ENCODE measurements at places on chromosomes 3 and 15.
A peak's percentile ranks its signal among the peaks of the same experiment; 100 is the strongest.

DNA sequence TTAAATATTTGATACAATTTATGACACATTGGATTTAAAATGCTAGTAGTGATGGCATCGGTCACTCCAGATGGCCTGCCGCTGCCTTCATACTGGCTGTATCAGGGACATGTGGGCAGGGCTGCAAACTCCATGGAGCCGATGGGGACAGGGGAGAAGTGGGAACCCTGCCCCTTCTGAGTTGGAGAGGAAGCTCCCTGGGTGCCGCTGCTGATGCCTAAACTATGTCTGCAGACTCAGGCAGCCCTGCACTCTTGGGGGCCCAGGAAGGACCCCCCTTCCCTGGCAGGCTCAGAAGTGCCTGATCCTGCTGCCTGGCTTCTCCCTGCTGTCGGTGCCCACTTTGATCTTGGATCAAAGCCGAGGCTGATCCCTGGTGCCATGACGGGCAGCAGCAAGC is 1522.1 kb downstream of the OTOL1 start:
- no peak for DNase-seq

- DNase-seq: no peak
These were observed 116.4 kb upstream of the TOPAZ1 start for GRCh38 chr3:44125246-44125645.

DNA sequence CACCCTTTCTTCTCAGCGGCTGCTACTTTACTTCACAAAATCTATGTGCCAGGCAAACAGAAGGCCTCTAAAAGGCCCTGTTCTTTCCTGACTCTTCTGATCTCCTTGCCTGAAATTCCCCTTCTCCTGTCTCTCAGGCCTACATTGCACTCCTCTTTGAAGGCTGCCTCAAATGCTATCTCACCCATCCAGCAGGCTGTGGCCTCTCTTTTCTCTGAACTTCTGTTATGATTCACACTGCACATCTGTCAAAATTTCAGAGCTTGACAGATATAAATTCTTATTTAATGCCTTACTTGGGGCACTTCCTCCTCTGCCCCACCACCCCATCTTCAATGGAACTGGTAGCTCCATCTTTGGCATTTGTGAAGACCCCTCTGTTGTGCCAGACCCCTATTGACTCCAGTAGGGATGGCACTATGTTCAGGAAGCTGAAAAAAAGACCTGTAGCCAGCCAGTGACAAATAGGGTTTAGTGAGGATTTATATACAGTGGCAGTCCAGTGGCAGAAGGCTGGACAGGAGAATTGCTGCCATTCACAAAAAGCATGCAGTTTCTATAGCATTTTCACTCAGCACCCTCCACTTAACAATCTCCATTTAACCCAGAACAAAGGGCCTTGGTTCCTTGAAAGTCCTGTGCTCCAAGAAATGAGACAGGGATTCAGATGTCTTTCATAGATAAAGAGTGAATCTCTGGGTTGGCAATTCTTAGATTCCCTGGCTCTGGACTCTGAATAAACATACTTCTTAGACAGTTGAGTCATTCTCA is 415.8 kb upstream of the GRM7 start:
- no peak for DNase-seq

GRCh38 chr3:41679374-41679773 is 282.5 kb downstream of the ULK4 start:
- DNase-seq: no peak

DNA sequence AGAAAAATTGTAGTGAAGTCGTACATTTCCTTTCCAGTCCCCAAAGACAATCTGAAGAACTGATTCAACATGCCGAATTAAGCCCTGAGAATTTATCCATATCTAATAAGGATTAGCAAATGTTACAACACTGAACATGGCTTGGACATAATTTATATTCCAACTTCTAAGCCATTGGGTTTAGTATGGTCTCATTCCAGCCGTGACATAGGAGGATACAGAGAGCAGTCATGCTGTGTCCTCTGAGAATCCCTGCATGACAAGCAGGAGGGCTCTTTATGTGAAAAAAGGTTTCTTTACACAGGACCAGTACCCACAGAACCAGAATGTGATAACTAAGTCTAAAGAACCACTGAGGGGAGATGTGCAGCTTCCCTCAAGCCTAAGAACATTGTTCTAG is 231.9 kb upstream of the WNT5A start:
- no peak for DNase-seq

DNA sequence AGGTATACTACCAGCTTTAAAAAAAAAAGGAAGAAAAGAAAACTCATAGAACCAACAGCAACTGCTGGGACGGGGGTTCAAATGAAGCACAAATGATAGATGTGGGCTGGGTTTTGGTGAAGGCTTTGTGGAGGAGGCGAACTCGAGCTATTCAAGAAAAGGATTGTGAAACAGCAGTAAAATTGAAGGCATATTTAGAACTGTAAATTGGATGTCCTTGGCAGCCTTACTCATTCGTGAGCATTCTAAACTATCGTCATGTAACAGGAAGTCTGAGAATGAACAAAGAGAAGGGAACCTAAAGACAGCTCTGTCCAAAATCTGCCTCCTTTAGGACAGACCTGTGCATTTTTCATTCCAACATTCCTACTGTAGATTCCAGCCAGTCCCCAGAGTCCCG is 97.8 kb downstream of the LARS2 start:
- DNase-seq: no peak

DNA sequence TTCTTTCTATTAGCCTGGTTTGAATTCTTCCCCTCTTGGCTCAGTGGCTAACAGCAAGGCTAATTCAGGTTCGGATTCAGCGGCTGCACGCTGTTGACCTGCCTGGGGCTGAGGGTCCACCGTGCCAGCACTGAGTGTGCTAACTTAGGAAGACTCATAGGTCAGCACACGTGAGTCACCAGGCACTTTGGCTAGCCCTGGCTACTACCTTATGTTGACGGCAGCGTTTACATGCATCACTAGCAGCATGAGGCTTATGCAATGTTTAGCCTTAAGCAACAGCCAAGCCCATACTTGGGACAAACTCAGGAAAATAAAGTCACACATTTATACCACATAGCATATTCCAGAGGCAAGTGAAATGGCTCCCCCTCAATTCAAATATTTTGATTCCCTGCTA is 137.7 kb downstream of the RAB11A start:
- no peak for DNase-seq

DNA sequence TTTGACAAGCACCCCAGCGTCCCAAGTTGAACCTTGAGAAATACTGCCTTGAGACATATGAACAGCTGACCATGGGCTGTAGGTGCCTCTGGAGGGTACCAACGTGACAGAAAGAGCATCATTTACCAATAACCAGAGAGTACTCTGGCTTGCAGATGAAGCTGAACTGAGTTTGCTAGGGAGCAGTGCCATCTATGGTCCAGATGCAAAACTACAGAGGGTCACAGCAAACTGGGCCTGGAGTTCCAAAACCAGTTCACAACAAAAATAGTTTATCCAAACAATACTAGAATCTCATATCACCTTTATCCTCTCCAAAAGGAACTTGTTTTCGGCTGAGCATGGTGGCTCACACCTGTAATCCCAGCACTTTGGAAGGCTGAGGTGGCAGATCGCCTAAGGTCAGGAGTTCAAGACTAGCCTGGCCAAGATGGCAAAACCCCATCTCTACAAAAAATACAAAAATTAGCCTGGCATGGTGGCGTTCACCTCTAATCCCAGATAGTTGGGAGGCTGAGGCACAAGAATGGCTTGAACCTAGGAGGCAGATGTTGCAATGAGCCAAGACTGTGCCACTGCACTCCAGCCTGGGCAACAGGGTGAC is 69.3 kb downstream of the CHAC1 start:
- DNase-seq: peak; percentile 84

- DNase-seq: no peak
These were observed 84.2 kb upstream of the ZNF280D start for GRCh38 chr15:56817321-56818080.

DNA sequence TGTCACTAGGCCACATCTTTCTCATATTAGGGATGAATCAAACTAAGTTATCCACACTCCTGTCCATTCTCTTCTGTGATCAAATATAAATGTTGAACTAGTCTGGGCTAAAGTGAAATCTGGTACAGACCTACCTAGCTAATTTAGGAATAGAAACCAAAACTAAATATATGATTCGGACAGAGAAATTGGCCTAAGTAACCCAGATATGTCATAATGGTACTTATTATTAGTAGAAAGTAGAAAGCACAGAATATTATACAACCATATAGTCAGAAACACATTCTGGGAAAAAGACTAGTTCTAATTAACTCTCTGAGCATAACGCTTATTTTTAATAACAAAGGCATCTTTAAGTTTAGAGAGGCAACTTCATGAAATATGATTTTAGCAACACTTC is 389.0 kb downstream of the LSAMP start:
- DNase-seq: no peak

DNA sequence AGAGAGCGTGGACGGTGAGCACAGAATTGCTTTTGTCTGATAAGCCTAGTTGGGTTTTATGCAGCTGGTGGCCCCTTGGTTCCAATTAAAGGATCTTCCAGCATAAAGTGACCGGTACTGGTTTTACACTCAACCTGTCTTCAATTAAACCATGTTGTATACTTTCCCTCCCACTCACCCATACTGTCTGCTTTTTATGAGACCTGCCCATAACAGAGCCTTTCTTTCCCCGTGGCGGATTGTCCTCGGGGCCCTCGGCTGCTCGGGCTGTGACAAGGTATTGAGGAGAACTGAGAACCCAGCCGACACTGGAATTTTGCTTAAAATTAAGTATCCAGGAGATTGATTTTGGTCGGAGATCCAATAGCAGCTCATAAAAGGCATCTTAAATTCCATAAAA is 98.4 kb downstream of the TMEM266 start:
- no peak for DNase-seq

- DNase-seq: no peak
These were observed 283.9 kb downstream of the GRM7 start for GRCh38 chr3:7144697-7145308.

DNA sequence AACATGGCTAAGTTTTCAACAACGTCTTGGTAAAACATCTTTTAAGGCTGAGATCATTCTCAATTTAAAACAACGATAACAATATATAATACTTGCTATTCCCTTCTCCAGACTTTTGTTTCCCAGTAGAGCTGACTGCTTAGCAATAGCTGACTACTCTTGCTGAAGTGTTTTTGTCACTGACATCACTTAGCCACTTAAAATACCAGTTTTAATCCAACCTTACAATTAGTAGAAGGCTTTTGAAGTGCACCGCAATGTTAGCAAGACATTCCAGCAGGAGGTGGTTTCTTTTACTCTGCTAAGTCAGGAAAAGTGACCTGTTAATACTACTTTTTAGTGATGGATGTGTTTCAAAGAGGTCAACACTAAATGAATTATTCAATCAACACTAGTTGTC is 28.7 kb upstream of the GBE1 start:
- DNase-seq: no peak

- DNase-seq: no peak
These were observed 277.9 kb downstream of the PTPRG start for GRCh38 chr3:61839256-61839655.

DNA sequence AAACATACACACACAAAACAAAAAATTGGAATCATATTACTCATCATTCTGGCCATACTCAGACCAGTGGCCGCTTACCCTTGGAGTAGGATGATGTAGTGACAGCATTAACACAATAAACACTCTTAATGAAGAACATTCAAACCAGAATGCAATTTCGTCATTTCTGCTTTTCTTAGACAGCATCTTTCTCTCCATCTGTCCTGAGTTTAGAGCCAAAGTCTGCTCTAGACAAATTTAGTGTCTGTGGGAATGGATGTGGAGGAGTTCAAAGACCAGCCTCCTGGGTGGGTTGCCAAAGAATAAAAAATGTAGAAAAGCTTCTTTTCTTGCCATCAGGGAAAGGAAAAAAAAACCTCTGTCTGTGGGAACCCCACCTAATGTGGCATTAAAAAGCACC is 212.4 kb upstream of the POU1F1 start:
- DNase-seq: no peak

GRCh38 chr15:85769182-85769900 is 25.4 kb downstream of the KLHL25 start:
- DNase-seq: no peak

DNA sequence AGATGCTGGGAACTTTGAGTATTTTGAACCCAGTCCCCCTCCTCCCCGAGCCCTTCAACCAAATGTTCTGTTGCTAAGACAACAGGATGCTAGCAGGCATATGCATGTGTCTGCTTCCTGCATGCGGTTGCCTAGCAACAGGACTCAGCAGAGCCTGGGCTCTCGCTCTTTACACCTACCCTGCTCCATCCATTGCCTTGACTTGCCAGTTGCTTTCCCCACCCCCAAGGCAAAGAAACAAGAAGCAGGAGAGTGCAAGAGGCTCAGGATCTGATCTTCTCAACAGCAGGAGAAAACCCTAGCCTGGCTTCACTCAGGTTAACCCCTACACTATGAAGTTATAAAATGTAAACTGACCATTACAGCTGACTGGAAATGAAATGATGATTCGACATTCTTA is 393.0 kb downstream of the IGSF11 start:
- peak; percentile 61 for DNase-seq

DNA sequence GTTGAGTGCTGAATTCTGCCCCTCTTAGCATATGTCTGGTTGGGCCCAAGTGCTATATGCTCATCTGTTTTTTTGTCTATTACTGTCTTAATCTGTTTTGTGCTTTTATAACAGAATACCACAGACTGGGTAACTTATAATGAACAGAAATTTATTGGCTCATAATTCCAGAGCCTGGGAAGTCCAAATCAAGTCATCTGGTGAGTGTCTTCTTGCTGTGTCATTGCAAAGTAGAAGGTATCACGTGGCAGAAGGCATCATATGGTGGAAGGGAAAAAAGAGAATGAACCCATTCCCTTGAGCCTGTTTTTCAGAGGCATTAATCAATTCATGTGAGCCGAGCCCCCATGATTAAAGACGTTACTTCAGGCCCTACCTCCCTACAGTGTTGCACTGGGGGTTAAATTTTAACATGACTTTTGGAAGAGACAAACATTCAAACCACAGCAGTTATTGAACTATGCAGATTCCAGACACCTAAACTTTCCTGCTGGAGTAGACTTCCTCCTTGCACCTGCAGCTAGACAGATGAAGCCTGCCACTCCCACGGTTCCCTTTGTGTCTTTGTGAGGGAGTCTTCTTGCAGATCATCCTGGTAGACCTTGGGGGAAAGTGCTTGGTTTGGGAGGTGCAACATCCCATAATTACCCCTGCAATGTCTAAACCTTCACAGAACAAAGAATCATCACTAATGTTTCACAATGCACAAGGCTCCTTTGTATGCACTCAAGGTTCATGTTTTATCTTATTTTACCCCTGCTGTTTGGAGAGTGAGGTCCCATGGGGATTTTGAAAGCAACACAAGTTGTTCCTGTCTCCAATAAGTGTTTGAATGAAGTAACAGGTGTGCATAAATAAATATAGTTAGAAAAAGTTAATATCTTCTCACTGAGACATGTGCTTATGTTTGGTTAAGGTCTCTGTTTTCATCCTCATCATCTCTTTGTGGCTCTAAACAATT is 64.7 kb upstream of the XCR1 start:
- DNase-seq: no peak

DNA sequence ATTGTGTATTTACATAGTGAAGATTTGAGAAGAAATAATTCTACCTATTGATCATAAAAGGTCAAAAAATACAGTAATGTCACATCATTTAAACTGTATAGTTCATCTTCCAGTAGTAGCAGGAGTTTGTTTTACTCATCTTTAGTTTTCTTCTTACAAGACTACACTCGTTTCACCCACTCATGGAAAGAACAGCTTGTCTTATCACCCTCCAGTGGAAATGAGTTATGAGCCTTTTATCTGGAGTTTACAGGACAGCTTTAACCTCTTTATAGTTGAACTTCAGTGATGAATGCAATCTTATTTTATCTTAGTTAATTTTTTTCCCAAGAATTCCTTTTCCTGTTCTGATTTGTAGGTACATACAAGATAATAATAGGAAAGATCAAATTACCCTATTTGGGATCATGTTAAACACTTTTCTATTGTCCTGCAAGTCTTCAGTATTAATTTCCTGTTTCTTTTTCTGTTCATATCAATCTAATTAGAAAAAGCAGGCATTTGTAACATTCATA is 36.8 kb downstream of the RBMS3 start:
- DNase-seq: no peak
